ENCODE measurements at places on chromosomes 5 and 9.

- no peak for DNase-seq
These were observed 369.9 kb downstream of the EFNA5 start for GRCh38 chr5:107300721-107301327.

GRCh38 chr5:10423022-10423421 is 18.7 kb upstream of the ROPN1L start:
- DNase-seq: no peak

DNA sequence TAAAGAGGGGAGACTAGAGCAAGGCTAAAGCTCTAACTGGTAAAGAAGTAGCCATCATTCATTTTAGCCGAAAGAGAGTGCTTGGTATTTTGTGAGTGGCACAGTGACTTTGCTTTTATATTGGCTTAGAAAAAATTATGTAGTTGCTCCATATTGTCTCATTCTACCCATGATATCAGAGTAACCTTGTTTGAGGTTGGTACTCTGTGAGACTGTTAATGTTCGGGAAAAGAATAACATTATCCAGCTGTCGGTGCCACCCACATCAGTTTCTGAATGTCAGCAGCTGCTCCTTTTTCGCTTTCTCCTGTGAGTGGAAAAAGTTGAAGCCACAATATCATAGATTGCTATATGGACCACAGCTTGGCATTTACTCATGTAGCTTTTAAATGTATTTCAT is 376.4 kb upstream of the KCNN2 start:
- DNase-seq: no peak

GRCh38 chr9:137192859-137193258 is 4.4 kb downstream of the SSNA1 start:
- DNase-seq: no peak

- DNase-seq: no peak
These were observed 240.3 kb downstream of the FANCC start for GRCh38 chr9:95077053-95077765.

DNA sequence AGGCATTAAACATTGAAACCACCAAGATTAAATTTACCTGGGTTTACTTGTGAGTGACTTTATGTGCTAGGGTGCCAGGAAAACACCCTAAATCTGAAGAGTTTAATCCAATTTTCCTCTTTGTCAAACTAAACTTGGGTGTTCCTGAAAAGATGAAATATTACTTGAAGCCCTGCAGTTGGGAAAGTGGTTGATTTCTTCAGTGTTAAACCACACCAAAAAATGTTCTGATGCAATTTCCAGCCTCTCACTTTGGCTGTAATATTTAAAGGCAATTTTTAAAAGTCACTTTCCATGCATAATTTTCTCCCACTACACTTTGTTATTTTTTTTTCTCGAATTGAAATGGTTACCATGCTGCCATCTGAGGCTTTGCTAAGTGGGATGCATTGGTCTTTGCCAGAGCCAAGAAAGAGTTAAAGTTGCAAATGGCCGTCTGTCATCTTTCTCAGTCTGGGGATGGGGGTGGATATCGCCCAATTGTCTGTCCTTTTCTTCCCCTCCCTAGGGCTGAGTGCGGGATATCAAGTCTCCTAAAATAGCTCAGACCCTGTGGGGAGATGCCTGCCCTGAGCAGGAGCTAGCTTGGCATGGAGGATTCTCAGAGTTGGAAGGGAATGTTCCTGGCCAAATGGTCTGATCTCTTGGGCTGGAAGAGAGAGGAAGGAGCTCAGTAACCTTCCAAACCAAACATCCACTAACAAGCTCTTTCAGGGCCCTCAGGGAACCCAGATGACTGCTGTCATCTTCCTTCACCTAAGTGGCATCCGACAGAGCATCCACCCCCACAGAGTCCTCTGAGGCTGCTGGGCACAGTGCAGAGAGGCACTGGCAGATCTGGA is 13.6 kb upstream of the SHB start:
- no peak for DNase-seq

DNA sequence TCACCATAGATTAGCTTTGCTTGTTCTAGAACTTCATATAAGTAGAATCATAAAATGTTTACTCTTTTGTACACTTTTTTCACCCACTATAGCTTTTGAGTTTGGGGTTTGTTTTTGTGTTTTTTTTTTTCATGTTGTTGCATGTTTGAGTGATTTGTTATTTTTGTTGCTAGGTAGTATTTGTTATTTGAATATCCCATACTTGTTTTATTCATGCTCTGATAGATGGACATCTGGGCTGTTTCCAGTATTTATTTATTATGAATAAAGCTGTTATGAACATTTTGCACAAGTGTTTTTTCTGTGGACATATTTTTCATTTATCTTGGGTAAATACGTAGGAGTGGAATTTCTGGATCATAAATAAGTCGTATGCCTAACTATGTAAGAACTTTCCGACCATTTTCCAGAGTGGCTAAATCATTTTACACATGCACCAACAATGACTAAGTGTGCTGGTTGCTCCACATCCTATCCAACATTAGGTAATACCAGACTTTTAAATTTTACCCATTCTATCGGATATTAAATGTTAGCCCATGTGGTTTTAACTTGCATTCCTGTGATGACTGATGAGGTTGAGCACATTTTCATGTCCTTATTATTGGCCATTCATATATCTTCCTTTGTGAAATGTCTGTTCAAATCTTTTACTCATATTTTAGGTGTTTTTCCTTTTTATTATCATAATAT is 69.1 kb upstream of the NR4A3 start:
- no peak for DNase-seq

- DNase-seq: no peak
These were observed 50.6 kb upstream of the NRARP start for GRCh38 chr9:137352511-137353222.

DNA sequence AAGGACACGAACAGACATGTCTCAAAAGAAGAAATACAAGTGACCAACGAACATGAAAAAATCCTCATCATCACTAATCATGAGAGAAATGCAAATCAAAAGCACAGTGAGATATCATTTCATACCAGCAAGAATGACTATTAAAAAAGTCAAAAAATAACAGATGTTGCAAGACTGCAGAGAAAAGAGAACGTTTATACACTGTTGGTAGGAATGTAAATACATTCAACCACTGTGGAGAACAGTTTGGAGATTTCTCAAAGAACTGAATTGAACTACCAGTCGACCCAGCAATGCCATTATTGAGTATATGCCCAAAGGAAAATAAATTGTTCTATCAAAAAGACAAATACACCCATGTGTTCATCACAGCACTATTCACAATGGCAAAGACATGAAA is 45.7 kb downstream of the FXN start:
- no peak for DNase-seq

DNA sequence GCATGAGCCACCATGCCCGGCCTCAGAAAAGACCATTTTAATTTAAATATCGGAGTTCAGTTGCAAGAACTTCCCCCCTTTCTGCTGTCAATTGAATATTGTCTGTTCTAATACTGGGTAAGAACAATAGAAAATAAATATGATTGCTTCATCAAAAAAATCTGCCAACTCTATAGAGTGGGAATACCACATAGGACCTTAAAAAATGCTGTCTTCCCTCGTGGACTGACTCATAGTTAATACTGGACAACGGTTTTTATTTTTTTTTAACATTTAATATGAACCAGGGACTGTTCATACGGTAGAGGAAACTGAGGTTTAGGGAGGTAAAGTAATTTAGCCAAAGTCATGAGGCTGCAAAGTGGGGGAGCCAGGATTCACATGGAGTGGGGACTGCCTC is 9.7 kb downstream of the ZNF462 start:
- DNase-seq: no peak

DNA sequence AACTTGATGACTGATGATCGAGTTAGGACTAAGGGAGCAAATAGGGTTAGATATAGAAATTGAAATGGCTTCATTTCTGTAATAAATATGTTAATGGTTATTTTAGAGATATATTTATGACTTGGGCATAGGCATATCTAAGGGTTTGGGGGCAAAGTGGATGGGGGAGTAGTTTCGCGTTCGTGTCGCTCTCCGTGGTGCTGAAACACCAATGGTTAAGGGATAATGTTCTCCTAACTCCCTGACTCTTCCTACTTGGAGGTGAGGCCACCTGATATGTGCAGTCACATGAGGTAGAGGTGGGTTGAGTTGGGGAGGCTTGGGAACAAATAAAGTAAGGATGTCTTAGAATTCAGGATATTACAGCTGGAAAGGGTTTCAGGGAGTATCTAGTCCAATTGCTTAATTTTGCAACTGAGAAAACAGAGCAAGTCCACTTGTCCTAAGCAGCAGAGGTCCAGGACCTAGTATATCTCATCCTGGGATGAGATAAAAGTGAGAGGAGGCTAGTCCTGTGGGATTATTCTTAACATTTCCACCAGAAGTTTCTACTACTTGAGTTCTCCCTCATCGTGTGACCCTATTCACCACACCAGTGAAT is 44.0 kb upstream of the MAP1B start:
- no peak for DNase-seq

- DNase-seq: no peak
These were observed 47.9 kb downstream of the TMEM252 start for GRCh38 chr9:68492806-68493205.

GRCh38 chr5:118506217-118506852 is 482.0 kb downstream of the DTWD2 start:
- DNase-seq: no peak

- no peak for DNase-seq
These were observed 664.3 kb upstream of the EDIL3 start for GRCh38 chr5:85049020-85049419.

DNA sequence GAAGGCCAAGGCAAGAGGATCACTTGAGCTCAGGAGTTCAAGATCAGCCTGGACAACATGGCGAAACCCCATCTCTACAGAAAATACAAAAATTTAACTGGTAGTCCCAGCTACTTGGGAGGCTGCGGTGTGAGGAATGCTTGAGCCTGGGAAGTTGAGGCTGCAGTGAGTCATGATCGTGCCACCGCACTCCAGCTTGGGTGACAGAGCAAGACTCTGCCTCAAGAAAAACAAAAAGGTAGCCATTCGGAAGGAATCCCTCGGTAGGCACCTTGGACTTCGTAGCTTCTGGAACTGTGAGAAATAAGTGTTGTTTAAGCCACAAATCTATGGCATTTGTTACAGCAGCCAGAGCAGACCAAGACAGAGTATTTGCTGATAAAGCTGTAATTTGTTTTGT is 174.2 kb downstream of the DCP2 start:
- DNase-seq: no peak

DNA sequence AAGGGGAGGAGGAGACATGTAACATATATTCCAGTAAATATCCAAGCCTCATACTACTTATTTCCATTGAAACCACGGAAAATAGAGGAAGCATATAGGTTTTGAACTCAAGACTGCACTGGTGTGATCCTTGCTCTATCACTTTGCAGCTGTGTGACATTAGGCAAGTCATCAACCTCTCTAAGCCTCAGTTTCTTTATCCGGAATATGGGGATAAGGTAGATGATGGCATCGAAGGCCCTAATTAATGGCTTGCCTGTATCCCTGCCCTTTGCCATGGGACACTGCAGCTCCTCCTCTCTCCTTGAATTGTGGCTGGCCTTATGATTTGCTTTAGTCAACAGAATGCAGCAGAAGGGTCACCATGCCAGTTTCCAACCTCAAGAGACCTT is 6.9 kb downstream of the SHB start:
- DNase-seq: no peak

DNA sequence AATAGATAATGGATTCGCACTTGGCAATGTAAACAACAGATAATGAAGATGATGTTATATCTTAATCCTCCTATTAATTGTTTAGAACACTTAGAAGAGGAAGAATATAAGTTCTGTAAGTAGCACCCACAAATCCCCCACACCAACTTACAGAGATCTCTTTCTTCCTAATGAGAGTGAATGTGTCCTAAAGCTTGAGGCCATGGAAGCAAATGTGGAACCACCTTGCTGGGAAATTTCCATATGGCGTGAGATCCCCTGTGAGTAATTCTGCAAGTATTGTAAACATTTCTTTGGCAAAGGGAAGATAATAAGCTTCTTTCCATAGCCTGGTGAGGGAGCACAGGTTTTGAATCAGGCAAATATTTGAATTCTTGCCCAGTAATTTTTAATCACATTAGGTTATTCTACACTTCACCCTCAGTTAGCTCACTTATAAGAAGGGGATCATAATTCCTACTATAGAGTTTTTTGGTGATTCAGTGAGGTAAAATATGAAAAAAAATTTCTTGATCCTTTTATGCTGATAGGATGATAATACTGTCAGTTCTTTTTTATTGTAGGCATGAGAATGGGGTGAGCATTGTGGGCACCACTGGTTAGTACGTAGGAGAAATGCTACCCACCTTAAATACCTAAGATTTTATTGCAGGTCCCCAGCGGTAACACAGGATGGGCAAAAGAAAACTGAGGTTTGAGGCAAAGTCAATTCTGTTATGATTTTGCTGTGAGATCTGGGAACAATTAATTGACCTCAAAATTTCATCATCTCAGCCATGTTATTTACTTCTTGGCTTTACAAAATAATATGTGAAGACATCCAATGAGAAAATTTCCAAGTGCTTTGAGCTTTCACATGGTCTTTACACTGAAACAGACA is 574.8 kb downstream of the PSAT1 start:
- DNase-seq: no peak

GRCh38 chr9:137406876-137407589 is 15.9 kb downstream of the EXD3 start:
- DNase-seq: peak; percentile 67

- DNase-seq: no peak
These were observed 25.1 kb downstream of the CRB2 start for GRCh38 chr9:123380852-123381705.

DNA sequence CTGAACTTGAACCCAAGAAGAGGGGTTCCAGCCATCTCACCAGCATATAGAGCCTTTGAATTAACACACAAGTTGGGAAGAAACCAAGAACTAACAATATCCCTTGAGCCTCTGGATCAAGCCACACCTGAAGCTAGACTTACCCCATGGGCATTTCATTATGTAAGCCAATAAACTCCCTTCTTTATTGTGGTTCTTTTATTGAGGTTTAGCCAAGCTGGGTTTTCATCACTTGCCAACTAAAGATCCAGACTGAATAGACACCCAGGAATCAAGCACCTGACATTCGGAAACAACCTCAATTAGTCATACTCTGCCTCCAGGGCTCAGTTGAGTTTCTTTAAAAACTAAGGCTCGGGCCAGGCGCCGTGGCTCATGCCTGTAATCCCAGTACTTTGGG is 226.7 kb downstream of the AGTPBP1 start:
- no peak for DNase-seq

DNA sequence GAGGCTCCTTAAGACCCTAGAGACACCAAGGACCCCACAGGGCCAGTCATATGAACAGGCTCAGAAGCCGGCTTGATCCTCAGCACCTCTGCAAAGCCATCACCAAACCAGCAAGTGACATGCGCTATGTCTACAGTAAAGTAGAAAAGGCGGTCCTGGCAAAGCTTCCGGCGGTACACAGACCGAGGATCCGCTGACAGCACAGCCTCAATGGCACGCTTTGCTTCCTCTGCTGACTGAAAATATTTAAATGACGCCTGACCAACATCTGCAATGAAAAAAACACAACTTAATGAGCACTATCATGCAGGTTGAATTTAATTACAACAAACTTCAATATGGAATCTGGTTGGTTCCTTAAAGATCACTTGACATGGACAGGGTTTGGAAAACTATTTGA is 17.6 kb downstream of the TRMO start:
- DNase-seq: peak; percentile 67

- no peak for DNase-seq
These were observed 278.0 kb downstream of the ZSWIM6 start for GRCh38 chr5:61609840-61610677.

- DNase-seq: no peak
These were observed 101.9 kb upstream of the PRDM9 start for GRCh38 chr5:23405316-23406068.

Data from CD4-positive, alpha-beta T cell treated with Interleukin-17A for 1 hour (primary cell).